ENCODE measurements at places on chromosomes 5 and 9.

DNA sequence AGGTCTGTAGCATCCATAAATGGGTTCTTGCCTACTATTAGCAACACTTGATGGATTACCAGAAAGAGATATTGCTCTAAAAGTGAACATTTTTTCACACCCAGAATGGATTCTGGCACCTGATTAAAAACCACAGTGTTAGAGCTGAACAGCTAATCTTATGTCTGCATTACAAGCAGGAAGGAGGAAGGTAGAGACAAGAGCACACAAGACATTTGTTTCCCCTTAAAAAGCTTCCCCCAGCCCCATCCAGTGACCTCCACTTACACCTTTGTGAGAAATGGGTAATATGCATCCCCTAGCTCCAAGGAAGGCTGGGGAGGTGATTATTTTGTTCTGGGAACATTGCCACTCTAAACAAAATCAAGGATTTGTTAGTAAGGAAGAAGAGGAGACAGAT lies 12.0 kb upstream of the TRIM36 start:
- no peak for DNase-seq

DNA sequence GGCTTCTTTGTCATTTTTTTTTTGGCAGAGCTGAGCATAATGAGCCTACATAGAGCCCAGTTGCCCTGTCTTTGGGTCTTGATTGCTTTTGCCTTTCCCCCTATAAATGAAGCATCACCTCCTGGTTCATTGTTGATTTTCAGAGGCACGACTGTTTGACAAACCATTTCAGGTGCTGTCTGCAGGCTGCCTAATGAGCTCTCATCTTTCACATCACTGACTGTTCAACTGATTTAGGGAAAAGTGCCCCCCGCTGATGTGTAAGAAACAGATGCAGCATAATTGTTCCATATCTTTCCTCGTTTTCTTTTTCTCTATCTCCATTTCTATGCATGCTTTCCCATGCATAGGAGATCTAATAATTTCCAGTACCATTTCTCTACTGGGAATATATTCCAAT lies 338.6 kb downstream of the TMEM38B start:
- no peak for DNase-seq

DNA sequence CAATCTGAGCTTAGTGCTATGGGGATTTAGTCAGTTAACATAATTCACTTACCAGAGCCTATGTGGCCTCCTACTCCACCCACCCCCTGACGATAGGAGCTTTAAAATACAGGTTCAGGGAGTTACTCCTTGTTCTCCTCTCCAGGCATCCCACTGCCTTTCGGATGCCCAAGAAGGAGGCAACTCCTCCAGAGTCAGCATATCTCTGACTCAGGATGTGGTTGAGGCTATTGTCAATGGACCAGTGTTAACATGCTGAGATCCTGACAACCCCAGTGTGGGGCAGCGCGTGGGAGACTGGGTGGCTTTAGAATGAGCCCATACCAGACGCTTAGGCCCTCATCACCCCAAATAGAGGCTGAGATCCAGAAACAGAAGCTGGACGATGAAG lies 27.4 kb downstream of the BICD2 start:
- DNase-seq: no peak

DNA sequence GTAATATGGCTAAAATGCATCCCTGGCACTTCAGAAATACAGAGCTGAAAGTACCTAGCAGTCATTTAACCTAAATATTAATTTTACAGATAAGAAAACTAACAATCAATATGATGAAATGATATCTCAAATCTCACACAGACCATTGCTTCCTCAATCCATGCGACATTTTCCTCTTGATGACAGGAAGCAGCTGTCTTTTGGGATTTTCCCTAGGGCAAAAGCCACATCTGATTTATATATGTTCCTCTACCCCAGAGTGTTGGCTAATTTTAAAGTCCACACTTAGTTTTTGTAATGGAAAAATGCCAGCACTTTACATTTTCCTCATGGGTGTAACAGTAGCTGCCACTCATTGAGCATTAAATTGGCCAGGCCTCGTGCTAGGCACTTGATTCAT lies 47.7 kb upstream of the ITGA1 start:
- no peak for DNase-seq

DNA sequence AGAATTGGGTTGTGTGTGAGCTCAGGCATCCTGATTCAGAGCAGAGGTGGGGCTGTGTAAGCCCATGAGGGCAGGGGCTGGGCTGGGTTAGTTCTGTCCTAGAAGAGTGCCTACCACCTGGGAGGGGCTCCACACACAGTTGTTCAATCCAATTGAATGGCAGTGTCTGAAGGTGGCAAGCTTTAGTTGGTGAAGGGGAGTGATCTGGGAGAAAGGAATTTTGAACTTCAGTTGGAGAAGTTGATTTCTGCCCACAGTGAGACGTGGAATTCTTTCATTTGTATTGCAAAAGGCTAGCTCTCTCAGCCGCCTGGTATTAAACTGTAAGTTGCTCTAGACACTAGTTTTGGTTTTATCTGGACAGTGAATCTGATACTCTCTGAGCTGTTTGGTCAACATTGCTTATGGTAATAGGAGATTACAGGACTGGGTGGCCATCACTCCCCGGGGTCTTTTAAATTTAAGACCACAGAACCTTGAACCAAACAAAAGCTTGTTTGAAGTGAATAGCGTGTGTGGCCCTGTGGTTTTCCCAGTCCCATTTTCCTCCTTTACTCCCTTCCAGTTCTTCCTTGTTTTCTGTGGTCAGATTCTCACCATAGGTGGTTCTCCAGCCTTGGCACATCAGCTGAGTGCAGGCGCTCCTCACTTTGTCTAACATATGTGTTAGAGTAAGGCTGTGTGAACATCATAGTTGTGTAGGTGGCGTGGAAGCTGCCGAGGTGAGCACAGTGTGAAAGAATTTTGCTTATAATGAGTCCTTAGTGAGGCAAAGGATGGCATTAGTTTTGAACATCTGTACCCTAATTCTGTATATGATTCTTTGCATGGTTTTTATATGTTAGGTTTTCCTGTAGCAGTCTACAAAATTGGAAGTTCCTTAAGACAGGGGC lies 78.0 kb downstream of the ARHGAP26 start:
- no peak for DNase-seq

- DNase-seq: no peak
These were observed 76.6 kb downstream of the GOLM1 start for GRCh38 chr9:86022687-86023266.

DNA sequence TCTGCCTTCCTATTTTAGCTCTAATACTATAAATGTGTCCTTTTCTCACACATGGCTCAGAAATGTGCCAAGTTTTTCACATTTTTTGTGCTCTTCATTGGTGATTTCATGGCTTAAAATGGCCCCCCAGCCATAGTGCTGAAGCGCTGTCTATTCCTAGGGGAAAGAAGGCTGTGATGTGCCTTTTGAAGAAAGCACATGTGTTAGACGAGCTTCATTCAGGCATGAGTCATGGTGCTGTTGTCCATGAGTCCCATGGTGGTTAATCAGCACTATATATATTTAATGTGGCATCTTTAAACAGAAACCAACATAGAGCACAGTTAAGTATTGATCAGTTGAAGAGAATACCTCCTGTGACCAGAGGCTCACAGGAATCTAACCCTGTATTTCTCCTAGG lies 55.8 kb downstream of the PDE8B start:
- peak; percentile 23 for DNase-seq

- no peak for DNase-seq
These were observed 781 bp upstream of the MYOZ3 start for GRCh38 chr5:150660108-150660831.

GRCh38 chr9:126232461-126232860 lies 94.2 kb upstream of the MVB12B start:
- no peak for DNase-seq

GRCh38 chr5:321726-322251 lies 275 bp downstream of the AHRR start:
- DNase-seq: no peak

- no peak for DNase-seq
These were observed 442.4 kb upstream of the ZNF462 start for GRCh38 chr9:106420511-106420944.

GRCh38 chr5:110063640-110064602 lies 374.2 kb downstream of the MAN2A1 start:
- DNase-seq: peak; percentile 43

GRCh38 chr9:118503236-118503635 lies 799.0 kb downstream of the TLR4 start:
- no peak for DNase-seq

- DNase-seq: no peak
These were observed 62.0 kb downstream of the S1PR3 start for GRCh38 chr9:89053301-89053700.

- DNase-seq: peak; percentile 79
These were observed 164.8 kb downstream of the HSD17B3 start for GRCh38 chr9:96136992-96137670.

- no peak for DNase-seq
These were observed 95.6 kb downstream of the HSPA4 start for GRCh38 chr5:133147411-133147810.
